ENCODE measurements at places on chromosomes 5 and 9.

DNA sequence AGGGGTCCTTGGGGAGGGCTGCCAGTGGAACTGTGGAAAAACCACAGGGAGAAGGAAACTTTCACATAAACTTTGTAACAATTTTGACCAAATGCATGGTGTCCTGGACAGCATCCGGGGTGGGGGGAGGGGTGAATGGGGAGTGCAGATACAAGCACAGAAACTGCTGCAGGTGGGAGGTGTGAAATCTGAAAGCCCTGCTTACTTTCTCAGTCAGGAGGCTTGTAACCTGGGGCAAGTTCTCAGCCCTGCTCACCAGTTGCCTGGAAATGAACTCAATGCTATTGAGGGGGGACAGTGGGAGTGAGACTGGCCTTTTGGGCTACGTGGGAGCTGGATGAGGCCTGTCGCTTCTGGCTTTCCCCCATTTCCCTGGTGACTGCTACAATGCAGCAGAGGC is 694.5 kb upstream of the ZNF608 start:
- no peak for DNase-seq

GRCh38 chr5:77139001-77139400 is 51.9 kb upstream of the ZBED3 start:
- no peak for DNase-seq

- DNase-seq, result no peak
Observed at GRCh38 chr5:1985781-1986180, 103.1 kb upstream of the IRX4 start.

- no peak for DNase-seq
Observed at GRCh38 chr5:110109667-110110066, 419.9 kb downstream of the MAN2A1 start.
